CD8-positive, alpha-beta memory T cell (primary cell): ENCODE measurements at places on chromosomes 1 and 21.

DNA sequence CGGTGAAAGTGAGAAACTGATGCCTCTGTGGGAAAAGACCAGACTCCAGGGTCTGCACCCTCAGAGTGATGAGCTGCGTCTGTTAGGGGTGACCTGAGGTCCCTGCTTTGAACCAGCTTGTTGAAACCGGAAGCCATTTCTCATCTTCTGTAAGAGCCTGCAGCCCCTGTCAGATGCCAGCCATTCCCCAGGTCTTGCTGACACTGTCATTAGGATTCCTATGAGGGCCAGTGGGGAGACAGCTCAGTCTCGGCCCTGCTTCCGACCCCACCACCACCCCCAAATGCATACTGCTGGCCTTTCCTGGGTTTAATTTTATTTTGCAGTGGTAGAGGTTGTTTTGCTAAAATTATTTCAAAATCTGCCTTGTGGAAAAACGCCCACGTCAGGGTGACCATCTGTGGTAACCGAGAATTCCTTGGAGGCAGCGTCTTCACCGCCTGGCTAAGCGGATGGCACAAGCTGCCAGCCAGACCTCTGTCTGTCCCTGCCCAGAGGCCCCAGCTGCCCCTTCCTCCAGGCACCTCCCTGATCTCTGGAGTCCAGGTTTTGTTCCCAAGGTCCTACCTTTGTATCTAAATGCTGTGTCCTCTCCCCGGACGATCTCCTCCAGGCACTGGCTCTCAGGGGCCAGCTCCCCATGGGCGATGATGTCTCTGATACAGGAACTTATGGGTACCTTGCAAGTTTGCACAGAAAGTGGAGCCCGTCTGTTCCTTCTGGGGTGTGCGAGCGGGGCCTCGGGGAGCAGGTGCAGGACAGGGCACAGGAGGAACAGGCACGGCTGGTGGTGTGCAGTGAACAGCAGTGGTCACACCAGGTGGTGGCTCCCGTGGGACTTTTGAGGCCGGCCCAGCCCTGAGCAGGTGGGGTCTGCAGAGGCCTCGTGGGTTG, 49.9 kb downstream of the PRKCZ start:
- DNase-seq, result no peak

DNA sequence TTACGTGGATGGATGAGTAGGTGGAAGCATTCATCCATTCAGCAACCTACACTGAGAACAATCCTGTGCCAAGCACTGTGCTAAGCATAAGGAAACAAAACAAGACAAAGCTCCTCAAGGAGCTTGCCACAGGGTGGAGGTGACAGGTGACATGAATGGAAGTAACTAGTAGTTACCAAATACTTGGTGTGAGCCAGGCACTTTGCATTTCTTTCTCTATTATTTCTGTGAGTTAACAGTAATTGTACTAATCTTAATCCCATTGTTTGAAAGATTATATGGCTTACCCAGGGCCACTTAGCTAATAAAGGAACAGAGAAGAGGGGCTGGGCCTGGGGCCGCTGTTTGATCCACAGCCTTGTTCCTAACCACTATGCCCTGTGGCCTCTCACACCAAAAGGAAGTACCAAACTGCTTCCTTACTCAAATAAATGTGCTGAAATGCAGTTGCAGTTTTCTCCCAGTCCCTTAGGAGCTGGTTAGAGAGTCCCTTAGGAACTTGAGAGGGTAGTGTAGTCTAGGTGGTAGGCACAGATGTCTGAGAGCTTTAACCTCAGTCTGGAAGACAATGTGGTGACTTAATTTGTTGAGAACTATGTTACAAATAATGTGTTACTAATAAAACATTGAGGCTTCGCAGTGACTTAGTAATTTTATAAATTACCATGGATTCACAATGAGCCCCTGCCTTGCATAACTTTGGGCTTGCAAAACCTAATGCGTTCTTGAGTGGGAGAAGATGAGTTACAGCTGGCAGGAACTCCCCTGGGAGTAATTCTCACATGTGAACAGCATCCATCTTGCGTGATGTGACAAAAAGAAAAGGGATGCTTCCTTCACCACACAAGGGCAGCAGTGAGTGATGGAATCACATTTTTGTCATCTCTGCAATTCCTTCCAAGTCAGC, 69.8 kb downstream of the MPZL1 start:
- no peak for DNase-seq

- DNase-seq, result no peak
Measured at GRCh38 chr1:173020138-173020750, 30.5 kb downstream of the TNFSF18 start.

DNA sequence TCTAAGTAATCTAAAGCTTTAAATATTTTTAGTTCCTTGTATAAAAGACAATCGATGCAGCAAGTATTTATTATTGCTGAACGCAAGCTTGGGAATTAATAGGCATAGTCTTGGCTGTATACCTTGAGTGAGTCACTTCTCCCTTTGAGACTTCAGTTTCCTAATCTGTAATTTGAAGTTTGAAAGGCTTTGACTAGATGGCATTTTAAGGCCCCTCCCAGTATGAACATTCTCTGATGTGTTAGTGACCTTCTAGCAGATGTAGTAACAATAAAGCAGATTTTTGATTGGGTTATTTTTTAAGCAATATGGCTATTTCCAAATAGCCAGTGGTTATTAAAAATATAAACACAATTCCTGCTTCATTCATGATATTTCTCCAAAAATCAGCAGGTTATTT, 58.2 kb downstream of the DUSP10 start:
- DNase-seq, result no peak

DNA sequence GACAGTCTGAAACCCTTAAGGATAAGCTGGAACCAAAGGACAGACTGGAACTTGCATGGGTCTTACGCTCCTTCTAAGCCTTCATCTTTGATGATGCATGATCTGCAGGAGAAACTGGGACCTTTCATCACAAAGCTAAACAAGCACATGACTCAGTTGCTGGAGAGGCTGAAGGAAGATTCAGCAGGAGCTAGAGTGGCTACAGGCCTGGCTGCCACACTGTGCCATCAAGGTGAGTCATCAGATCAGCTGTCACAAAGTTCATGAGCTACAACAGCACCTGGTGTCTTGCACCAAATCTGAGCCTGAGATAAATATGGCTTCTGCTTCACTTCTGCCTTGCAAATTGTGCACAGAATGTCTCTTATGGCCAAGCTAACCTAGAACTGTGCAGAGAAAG, 95.5 kb upstream of the MARK1 start:
- DNase-seq, result no peak

DNA sequence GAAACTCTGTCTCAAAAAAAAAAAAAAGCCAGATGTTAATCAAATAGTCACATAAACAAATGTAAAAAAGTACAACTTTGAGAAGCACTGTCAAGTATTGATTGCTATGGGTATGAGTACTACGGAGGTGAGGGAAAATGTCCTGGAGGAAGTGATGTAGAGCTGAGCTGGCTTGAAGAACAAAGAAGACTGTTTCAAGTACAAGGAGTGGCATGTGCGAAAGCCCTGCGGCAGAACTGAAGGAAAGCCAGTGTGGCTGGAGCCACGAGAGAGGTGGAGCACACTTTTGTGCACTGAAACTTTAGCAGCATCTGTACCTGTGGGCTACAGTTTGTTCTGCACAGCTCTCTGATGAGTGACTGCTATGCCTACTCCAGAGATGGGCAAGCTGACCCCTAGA, 5.4 kb upstream of the RPS6KA1 start:
- no peak for DNase-seq

DNA sequence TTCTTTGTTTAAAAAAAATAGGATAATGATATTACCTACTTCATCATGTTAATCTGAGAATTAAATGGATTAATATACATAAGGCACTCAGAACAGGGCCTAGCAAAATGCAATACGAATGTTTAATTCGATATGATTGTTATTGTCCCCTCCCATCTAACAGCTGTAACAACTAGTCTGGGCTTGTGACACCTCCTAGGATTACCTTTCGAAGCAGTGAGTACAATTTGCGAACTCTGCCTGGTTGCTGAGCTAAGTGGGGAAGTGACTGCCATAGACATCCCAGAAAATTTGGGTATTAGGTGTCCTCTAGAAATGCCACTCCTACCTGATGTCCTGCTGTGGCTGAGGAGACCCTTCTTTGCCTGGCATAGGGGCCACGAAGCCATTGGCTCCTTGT, 3.0 kb downstream of the RASSF5 start:
- no peak for DNase-seq

DNA sequence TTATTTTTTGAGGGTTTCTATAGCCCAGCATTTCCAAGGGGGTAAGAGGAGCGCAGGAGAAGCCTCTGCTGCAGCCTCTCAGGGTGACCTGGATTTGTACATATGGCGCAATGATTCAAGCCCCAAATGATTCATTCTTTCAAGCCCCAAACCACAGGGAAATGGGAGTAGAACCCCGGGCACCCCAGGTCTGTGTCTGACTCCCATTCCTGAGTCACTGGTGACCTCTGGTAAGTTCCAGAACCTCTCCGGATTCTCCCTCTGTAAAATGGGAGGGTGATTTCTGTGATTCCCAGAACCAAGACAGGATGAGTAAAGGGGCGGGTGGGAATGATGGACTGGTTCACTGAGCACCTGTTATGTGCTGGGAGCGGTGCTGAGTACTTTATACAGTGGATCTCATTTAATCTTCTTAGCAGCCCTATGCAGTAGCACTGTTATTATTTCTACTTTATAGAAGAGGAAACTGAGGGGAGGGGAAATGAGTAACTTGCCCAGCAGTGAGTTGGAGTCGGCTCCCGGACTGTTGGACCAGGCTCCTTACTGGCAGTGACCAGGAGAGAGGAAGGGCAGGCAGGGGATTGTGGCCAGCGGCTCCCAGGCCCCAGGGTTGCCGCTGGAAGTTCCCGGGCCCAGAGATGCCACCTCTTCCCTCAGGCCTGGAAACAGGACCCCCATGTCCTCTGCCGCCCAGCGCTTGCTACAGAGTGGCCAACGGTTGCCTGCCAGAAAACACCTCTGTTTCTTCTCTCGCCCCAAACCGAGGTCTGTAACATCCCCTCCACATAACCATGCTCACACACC, 20.3 kb upstream of the SLC26A9 start:
- DNase-seq, result no peak

DNA sequence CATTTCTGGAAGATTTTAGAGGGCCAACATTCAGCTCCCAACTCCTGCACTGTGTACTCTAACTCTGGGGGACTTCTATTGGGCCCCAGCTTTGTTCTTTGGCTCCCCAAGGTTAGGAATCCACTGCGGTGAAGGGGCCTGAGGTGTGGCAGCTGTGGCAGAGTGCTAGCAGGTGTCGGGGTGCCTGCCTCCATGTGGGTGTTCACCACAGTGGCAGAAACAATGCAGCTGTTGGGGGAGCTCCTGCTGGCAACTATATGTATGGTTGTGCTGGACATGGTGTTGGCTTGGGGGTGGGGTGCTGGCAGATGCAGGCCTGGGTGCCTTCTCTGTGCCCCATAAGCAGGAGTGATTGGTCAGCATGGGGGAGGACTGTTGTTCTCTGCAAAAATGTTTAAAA, 95.5 kb downstream of the ST6GALNAC3 start:
- no peak for DNase-seq

GRCh38 chr1:207888652-207889051, 22.3 kb downstream of the CD34 start:
- no peak for DNase-seq

DNA sequence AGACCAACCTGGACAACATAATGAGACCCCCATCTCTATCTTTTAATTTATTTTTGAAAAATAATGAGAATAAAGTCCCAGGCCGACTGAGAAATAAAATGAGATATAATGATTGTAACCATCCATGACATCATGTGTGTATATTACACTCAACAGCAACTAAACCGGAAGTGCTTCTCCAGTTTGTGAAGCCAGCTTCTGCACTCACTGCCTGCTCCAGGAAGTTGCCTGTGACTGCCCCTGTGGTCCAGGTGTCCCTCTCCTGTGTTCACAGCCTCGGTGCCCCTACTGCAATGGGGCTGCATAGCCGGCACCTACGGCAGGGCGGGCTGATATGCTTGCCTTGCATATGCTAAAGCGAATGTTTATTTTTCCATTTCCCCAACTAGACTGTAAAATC, 68.3 kb downstream of the SSBP3 start:
- no peak for DNase-seq

DNA sequence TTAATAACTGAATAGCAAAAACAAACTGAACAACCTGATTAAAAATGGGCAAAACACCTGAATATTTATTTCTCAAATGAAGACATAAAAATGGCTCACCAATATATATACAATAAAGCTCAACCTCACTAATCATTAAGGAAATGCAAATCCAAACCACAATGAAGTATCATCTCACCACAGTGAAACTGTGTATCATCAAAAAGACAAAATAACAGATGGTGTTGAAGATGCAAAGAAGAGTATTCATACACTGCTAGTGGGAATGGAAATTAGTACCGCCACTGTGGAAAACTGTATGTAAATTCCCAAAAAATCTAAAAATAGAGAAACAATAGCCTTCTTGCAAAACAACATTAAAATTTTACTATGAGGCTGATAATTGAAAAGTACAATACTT, 1660.1 kb upstream of the B3GALT2 start:
- no peak for DNase-seq

GRCh38 chr1:36224537-36225282, 467 bp downstream of the THRAP3 start:
- DNase-seq, result peak; percentile 74

DNA sequence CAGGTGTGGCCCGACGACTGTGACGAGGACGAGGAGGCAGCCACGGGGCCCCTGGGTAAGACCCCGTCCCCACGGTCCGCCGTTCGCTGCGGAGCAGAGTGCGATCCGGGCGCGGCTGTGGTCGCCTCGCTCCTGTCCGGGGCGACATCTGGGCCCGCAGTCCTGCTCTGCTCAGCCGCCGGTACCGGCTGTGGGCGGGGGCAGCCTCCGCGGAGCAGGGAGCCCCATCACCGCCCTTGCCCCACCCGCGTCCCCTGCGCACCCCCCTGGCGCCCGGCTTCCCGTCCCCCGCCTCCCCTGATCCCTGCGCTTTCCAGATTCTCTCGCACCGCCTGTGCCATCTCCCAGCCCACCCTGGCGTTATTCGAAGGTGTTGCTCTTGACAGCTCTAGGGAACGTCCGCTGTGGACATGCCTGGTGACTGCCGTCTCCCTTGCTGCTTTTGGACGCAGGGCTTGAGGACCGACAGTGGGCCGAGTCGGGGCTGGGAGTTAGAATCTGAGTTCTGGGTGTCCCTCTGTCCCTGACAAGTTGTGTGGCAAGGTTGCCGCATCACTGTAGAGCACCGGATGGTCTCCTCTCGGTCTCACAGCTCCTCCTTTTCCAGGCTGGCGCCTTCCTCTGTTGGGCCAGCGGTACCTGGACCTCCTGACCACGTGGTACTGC, 596 bp downstream of the TOR3A start:
- peak; percentile 33 for DNase-seq
